ENCODE measurements at places on chromosomes 5 and 9. TPM values are rescaled to one million over a fixed set of nuclear protein-coding genes. Genes with fewer than 3 reads are reported as not detected.

The SVEP1 gene
- 0.26 TPM for total RNA-seq

The RBM22 gene
- 13.7 TPM for total RNA-seq

The ENTPD8 gene
- total RNA-seq, result not detected

The PARP8 gene
- total RNA-seq, result 14.5 TPM

The MSX2 gene
- not detected for total RNA-seq

The ADGRV1 gene
- total RNA-seq, result 3.3 TPM

The SLC6A3 gene
- not detected for total RNA-seq

The LCN2 gene
- 48.4 TPM for total RNA-seq

The PTBP3 gene
- total RNA-seq, result 62.4 TPM

The NDUFS4 gene
- 163 TPM for total RNA-seq

The IL9 gene
- total RNA-seq, result not detected

The ADCY2 gene
- not detected for total RNA-seq

The UGT3A2 gene
- not detected for total RNA-seq

The QRFP gene
- total RNA-seq, result not detected

The PCDHGA3 gene
- total RNA-seq, result 0.13 TPM

The PRLR gene
- total RNA-seq, result not detected

The ALDH1A1 gene
- total RNA-seq, result 5.0 TPM

The GRM6 gene
- total RNA-seq, result not detected

The IRGM gene
- total RNA-seq, result not detected

The NANS gene
- 118 TPM for total RNA-seq

The RPP25L gene
- 45.8 TPM for total RNA-seq

The TNFSF8 gene
- total RNA-seq, result not detected

The AGXT2 gene
- not detected for total RNA-seq

The RLN2 gene
- 0.90 TPM for total RNA-seq

The HAVCR1 gene
- not detected for total RNA-seq

The KIF4B gene
- 0.13 TPM for total RNA-seq

The PALM2AKAP2 gene
- 5.0 TPM for total RNA-seq
